Foreskin keratinocyte (primary cell): ENCODE measurements at places on chromosomes 5 and 9.

- peak; percentile 38 for DNase-seq
These were observed 286.0 kb upstream of the TUSC1 start for GRCh38 chr9:25964239-25964638.

DNA sequence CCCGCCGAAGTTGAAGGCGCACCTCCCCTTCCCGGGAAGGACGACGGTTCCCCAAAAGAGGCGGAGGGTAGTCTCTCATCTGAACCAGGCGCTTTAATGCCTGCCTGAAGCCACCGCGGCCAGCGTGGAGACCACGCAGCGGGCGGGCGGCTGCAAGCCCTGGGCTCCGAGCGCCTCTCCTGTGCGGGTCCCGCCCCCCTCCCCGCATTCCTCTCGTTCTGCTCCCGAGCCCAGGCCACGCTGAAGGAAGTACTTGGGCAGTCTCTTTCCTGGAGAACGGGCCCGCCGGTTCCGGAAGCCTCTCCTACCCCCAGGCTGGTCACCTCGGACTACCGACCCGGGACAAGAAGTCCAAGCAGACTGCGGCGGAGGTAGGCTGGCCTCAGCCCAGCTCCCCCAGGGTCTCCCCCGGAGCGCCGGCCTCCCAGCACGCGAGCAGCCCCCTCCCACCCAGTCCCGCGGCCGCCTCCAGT, 571 bp downstream of the PPIC start:
- DNase-seq: peak; percentile 13

DNA sequence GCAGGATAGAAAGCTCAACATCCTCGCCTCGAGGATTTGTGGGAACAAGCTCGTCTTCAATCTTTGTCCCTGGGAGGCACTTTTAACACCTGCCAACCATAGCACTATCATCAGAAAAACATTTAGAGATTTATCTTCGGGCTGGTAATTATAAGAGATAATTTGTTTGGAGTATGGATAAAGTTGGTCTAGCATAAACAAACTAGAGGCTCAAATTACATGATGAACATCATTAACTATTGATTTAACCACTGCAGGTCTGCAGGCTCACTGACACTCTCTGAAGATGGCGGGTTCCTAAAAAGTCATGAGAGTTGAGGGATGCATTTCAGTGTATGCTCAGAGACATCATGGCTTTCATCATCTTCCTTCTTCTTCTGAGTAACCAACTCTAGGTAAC, 25.8 kb upstream of the PCA3 start:
- DNase-seq: no peak

DNA sequence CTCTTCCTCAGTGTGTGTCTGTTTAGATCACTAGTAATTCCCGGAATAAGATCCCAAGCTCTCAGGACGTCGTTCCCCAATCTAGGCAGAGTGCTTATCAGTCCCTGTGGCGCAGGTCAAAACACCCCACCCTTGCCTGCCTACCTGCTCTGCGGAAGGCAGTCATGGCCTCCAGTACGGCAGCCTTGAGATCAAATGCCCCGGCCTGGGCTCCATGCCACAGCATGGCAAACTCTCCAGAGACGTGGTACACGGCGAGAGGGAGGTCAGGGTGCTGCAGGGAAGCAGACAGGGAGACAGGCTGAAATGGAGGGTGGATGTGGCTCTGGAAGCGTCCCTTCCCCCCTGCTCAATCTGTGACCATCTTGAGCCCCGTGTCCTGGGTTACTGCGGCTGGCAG, 12.0 kb upstream of the HDHD3 start:
- DNase-seq: no peak

GRCh38 chr5:80204808-80205614, 50.8 kb downstream of the SERINC5 start:
- no peak for DNase-seq

DNA sequence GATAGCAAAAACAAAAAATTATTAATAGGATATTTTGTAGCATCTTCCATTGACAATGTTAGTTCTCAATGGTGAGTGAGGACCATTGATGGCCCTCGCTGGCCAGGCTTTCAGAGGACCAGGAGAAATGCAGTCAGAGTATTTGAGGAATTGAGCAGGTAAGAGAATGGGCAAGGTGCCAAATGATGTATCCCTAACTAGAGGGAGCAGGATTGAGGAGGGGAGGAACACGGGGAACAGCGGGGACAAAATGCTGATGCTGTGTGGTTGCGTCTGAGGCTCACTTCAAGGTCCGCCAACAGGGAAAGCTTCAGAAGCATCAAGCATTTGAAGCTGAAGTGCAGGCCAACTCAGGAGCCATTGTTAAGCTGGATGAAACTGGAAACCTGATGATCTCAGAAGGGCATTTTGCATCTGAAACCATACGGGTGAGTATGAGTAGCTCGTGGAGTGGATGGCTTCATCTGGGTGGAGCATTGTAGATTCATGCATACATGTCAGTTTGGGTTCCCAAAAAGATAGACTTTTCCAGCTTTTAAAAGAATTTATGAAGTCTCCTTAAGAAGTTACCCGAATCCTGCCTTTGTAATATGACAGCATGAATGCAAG, 16.2 kb downstream of the SPTAN1 start:
- no peak for DNase-seq

DNA sequence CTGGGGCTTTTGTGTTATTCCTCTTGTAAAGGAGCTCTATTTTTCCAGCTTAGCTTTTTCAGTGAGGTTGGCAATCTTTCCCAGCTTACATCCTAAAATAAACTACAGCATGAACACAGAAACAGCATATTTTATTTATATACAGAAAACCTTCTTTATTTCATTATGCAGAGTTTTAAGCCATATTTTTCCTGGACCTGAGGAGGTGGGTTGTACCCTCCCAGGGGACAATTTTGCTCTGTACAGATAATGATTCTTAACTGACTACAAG, 341.2 kb upstream of the TYRP1 start:
- no peak for DNase-seq

DNA sequence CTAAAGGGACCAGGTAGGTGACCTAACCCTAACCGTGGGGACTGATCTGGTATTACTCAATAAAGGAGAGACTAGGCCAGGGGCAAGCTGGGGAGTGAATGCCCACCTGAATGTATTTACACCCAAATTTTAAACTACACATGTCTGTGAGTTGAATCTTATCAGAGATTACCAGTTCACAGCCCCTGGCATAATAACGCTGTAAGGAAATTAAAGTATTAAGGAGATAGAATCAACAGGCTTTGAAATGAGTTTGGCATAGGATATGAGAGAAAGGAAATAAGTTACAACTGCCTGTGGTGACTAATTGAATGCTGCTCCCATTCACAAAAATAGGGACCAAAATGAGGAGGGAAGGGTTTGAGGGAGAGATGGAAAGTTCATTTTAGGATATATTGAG, 593.3 kb downstream of the CSNK1G3 start:
- no peak for DNase-seq

GRCh38 chr9:127418037-127418471, 6.1 kb upstream of the ZNF79 start:
- DNase-seq: no peak

DNA sequence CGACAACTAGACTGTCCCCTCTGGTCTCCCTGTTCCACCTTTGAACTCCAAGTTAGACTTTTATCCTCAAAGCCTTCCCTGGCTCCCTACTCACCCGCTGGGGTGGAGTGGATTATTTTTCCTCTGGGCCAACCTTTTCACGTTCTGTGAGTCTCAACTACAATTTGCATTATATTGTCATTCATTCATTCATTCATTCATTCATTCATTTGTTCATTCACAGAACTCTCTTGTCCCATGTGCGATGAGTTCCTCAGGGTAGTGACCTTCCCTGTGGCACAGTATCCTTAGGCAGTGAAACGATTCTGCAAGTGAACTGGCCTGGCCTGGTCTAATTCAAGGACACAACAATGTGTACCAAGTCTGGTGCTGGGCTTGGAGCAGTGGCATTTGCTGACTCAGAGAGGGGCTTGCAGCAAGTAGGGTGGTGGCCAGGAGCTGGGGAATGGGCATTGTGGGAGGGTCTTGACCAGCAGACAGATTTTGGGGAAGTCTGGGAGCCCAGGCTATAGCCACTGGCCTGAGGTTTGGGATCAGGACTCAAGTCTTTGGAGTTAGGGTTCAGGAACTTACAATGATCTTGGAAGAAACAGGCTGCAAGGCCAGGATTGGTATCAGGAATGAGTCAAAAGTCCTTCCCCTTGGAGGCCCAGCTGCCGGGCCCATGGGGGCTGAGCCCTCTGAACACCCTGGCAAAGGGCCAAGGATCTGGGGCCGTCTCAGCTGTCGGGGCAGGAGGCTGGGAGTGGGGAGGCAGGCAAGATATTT, 37.2 kb upstream of the COL15A1 start:
- no peak for DNase-seq

GRCh38 chr9:95147452-95148207, 169.9 kb downstream of the FANCC start:
- DNase-seq: no peak

DNA sequence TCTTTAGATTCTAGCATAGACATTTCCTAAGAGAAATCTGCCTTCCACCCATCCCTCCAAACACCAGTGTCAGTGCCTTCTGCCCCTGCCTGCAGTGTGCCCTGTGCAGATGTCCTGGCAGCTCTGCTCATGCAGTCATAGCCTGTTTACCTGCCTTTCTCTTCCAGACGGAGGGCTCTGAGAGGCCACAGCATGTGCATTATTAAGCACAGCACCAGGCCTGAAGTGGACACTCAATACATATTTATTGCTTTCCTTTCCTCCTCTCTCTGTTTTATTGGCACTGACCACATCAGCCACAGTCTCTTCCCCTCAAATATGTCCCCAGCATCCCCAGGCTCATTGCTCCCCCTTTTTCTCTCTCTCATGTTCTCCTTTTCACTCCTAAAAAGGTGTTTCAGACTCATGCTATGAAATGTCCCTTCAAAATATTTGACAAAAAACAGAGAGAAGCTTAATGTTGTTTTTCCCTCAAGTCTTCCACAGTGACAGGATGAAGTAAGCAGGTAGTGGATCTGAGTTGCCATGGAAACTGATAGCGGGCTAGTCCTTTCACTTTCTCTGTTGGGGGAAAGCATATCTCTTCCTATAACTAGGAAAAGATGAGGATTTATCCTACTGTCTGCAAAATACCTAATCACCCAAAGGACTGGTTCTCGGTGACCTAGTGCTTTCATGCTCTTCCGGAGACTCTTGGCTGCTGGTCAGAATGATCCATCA, 100.9 kb downstream of the ATP10B start:
- no peak for DNase-seq

DNA sequence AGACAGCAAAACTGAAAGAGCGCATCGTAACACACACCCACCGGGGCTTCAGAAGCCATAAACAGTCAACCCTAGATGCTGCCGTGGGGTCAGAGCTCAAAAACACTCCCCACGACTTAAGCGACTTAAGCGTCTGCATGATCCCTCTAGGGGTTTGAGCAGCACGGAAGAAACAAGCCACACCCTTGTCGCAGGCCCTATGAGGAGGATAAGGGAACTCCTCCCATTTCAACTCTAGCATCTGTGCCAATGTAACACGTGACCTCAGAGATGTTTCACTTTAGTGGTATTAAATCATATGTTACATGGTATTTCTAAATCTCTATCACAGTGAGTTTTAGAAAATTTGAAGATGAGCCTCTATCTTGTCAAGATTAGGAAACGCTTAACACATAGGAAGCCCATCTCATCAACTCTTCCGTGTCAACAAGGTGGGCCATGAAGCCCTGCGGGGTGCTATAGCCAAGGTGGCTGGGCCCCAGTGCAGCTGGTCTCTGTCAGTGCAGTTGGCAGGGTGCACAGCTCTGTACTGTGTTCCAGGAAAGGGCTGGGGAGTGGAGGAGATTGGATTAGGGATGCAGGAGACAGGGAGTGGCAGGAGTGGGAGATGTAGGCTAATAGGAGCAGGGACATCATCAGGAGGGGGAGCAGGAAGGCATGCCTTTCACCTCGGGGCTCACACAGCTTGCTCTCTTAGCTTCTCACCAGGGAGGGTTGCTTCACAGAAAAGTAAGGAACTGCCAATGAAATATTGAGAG, 33.1 kb downstream of the ZCCHC9 start:
- peak; percentile 1 for DNase-seq

DNA sequence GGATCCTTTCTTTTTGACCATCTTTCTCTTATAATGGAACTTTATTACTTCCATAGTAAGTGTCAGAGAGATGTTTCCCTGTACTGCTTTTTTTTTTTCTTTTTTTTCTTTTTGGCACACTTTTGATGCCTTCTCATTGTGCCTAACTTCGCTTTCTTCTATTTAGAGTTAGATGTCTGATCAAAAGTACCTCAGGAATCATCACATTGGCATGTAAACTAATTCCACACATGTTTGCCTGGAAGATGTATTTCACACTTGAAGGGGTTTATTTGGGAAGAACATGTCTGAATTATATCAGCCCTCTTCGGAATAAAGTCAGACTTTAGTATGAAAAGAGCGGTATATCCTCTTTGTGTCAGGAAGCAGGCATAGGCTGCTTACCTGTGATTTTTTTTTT, 35.1 kb downstream of the SMARCA2 start:
- no peak for DNase-seq

DNA sequence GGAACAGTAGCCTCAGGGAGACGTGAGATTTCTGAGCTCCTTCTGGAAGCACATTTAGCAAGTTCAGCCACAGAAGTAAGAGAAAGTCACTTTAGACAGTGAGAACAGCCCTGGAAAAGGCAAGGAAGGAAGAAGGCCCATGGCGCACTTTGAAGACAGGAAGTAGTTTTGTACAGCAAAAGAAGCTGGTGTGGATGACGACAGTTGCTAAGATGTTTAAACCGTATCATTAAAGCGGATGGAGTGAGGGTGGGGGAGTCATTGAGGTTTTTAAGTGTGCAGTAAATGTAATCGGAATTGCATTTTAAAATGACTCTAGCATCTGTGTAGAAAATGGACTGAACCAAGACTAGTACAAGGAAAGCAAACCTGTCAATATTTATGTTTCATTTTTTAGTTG, 15.3 kb upstream of the TRPM3 start:
- DNase-seq: no peak

DNA sequence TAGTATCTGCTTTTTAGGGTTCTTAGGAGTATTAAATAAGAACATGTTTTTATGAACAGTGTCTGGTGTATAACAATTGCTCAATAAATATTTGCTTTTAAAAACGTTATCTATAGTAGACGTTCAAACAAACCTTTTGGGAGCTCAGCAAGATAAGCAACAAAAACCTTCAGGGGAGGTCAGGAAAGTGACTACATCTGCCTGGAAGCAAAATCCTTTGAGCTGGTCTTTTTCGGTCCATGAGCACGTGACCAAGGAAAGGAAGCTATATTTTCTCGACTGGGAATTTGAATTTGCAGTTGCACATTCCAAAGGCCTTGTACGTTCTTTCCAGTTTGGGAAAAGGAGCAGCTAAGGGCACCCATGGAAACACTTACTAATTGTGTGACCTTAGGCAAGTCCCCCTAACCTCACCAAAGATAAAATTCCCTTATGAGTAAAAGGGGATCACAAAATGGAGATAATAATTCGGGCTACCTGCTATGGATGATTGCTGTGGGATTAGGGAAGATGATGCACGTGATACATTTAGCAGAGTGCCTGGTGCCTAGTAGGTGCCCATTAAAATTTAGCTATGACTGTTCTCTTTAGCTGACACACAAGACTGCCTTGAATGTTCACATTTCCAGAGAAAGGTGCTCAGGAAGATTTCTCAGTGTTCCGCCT, 45.4 kb downstream of the PTTG1 start:
- DNase-seq: no peak

- no peak for DNase-seq
These were observed 235.7 kb downstream of the PBX3 start for GRCh38 chr9:125982798-125983406.
